ENCODE measurements at places on chromosomes 4 and X. TPM values are rescaled to one million over a fixed set of nuclear protein-coding genes. Genes with fewer than 3 reads are reported as not detected.

The RHOXF2 gene
- not detected for polyA plus RNA-seq

The MTMR1 gene
- 7.1 TPM for polyA plus RNA-seq

The EVC2 gene
- polyA plus RNA-seq: 0.27 TPM

The TMEM156 gene
- not detected for polyA plus RNA-seq

The STBD1 gene
- 8.3 TPM for polyA plus RNA-seq

DNA sequence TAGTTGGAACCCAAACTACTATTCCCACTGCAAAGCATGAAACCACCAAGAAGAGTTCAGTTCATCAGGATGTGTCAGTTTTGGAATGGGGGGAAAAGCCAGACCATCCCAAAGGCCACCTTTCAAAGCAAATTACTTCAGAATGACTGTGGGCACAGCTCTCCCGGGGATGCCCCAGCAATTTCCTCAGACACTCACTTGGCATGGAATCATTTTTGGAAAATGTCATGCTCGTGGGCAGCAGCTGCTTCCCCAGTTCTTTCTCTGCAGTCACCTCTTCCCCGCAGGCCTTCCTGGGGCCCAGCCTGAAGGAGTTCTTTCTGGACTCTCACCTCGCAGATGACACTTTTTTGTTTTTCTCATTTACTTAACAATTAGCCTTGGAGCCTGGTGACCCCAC lies 350.3 kb downstream of the NR3C2 start:
- no peak for DNase-seq

DNA sequence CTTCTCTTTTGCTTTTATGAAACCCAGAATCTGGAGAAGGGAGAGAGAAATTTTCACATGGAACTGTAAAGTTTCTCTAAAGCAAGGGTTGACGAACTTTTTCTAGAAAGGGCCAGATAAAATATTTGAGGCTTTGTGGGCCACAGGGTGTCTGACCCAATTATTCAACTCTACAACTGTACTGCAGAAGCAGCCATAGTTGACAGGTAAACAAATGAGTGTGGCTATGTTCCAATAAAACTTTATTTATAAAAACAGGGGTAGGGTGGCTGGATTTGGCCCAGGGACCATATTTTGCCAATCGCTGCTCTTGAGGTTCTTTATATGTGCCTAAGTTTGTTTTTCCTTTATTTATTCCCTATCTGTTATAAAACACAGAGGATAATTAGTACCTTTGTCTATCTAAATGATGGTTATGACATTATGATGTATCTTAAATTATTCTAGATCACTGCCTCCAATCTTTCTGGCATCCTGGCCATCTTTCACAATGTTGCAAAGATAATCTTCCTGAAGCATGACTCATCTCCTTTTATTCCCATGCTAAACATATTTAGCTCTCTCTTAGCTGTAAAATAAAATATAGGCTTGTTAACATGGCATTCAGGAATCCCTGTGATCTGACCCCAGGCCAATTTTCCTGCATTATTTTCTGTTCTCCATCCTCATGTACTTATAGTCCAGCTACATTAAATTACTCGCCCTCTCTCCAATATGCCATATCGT lies 106.8 kb upstream of the CBLL2 start:
- no peak for DNase-seq

GRCh38 chr4:75343333-75343732 lies 170.9 kb downstream of the RCHY1 start:
- DNase-seq: no peak

DNA sequence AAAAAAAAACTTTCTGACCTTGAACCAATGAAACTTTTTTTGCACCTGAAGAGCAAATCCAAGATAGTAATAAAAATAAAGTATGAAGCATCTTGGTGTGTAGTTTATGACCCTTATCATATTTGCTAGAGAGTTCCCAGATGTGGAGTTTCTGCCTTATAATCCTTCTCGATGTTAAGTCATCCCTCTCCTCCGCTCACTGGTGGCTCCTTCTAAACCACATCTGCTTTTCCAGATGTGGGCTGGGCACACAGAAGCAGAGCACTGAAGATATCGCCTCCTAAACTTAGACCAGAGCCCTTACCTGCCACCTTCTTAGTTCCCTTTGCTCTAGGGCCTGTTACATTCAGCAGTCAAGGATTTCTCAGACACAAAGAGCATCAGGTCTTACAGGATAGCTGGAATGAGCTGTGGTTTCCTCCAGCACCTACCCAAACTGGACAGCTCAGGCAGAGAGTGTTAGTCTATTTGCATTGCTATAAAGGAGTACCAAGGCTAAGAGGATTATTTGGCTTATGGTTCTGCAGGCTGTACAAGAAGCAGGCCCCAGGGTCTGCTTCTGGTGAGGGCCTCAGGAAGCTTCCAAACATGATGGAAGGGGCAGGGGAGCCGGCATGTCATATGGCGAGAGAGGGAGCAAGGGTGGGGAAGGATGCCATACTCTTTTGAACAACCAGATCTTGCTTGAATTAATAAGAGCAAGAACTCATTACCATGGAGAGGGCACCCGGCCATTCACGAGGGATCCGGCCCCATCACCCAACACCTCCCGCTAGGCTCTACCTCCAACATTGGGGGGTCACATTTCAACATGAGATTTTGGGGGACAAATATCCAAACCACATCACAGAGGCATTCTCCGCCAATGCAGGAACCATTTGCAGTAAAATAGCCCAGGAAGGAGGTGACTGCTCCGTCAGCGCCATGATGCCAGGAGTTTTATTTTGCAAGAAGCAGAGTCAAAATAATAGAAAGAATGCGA lies 75.6 kb upstream of the HELT start:
- no peak for DNase-seq

- DNase-seq: no peak
These were observed 22.0 kb downstream of the SPARCL1 start for GRCh38 chr4:87506974-87507701.

DNA sequence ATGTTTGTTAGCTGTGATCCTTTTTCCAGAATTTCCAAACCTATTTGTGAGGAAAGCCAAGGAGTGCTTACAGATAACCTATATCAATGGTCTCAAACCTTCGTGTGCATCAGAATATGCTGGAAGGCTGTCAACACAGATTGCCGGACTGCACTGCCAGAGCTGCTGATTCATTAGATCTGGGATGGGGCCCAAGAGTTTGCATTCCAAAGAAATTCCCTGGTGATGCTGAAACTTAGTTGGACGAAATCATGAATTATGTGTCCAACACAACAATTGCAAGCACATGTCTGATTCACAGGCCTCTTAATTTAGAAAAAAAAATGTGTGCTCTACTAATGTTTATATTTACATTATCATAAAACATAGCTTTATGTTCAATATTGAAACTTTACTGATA lies 544.0 kb upstream of the AMOT start:
- DNase-seq: no peak

- no peak for DNase-seq
These were observed 35.4 kb upstream of the DHRSX start for GRCh38 chrX:2536141-2536540.

- no peak for DNase-seq
These were observed 204.9 kb upstream of the MAGEB2 start for GRCh38 chrX:30010471-30010870.

- DNase-seq: no peak
These were observed 20.4 kb upstream of the SH3KBP1 start for GRCh38 chrX:19907794-19908193.

- no peak for DNase-seq
These were observed 92.1 kb upstream of the ANKRD50 start for GRCh38 chr4:124804584-124804983.

DNA sequence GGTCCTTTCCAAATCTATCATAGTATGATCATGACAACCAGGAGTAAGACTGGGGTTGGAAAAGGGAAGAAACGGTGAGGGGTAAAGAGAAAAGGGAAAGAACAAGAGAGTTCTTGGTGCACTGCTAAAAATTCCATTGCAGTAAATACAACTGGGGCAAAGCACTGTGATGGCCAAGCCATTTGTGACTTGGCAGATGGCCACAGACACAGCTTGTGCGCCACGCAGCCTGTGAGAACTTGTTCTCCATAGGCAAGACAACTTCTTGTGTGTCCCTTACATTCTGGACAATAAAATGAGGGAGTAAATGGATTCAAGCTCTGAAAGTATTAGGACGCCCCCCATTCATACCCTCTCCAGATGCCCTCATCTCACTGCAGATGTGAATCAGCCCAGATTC lies 10.9 kb downstream of the MFAP3L start:
- no peak for DNase-seq

- no peak for DNase-seq
These were observed 17.2 kb upstream of the TMPRSS11A start for GRCh38 chr4:67980512-67980911.

- no peak for DNase-seq
These were observed 117.3 kb downstream of the WDFY3 start for GRCh38 chr4:84849051-84849640.

GRCh38 chr4:177118596-177118995 lies 191.1 kb upstream of the NEIL3 start:
- DNase-seq: no peak

GRCh38 chrX:130080791-130081367 lies 29.4 kb downstream of the ELF4 start:
- DNase-seq: no peak

DNA sequence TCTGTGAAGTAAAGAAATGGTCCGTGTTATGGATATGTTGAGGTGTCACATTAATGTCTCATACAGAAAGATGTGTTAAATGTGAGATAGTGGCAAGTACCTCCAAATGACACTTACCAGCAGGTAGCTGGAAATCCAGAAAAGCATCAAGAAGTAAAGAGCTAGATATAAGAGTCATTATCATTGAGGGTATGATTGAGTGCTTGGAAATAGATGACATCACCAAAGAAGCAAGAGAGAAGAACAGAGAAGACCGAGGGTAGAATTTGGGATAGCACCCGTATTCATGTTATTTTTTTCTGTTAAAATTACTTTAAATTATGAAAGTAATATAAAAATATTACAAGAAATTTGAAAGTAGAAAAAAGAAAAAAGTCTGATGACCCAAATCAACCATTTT lies 15.7 kb upstream of the EDA start:
- DNase-seq: no peak

DNA sequence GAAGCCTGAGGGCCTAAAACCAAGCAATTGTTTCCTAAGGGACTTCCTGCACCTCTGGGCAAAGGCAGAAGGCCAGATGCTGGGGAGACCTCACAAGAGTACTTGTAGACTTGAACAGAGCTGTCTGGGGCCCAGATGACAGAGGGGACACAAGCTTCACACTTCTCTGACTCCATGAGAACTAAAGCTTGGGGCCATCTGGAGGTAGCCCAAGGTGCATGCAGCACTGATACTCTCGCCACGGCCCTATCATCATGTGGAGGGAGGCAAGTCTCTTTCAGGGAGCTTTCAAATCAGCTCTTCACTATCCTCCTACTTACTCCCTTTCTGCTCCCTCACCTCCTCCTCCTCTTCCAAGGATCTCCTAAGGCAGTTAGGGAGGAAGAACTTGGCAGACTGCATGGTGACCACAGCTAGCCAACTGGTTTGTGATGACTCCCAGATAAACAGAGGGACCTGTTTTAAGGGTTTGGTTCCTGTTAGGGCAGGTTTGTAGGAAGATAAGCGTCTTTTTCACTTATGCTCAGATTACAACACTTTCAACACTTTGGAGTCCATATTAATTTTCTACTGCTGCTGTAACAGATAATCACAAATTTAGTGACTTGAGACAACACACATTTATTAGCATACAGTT lies 23.8 kb downstream of the MSL3 start:
- DNase-seq: no peak

GRCh38 chr4:129515356-129515755 lies 419.4 kb downstream of the C4orf33 start:
- peak; percentile 1 for DNase-seq

- no peak for DNase-seq
These were observed 108.2 kb upstream of the GPC4 start for GRCh38 chrX:133523526-133523925.

GRCh38 chrX:137040113-137040794 lies 6.5 kb upstream of the GPR101 start:
- DNase-seq: no peak

DNA sequence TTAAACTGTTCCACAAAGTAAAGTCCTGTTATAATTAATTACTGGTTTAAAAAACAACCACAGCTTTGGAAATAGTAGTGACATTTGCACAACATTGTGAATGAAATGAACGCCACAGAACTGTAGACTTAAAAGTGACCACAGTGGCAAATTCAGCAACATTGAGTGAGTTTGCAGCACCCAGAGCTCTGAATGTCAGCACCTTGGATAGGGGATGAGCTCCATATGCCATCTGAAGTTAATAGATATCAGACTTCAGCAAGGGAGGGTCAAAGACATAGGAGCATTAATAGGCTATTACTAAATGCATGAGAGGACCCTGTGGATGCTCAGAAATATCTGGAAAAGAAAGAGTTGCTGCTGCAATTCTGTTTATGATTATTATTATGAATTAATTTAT lies 55.3 kb upstream of the KCNIP4 start:
- DNase-seq: no peak

Data from small intestine (tissue), 16 donors.